Upper lobe of right lung (tissue), 1 donor: ENCODE measurements at places on chromosomes 1 and 21. TPM values are rescaled to one million over a fixed set of nuclear protein-coding genes. Genes with fewer than 3 reads are reported as not detected.

FCER1G gene
- total RNA-seq = 158 TPM

- DNase-seq = no peak
- no peak overlapping the region for H3K4me3 ChIP-seq
These were observed 71.7 kb downstream of the TOMM20 start for GRCh38 chr1:235056937-235057336.

DNA sequence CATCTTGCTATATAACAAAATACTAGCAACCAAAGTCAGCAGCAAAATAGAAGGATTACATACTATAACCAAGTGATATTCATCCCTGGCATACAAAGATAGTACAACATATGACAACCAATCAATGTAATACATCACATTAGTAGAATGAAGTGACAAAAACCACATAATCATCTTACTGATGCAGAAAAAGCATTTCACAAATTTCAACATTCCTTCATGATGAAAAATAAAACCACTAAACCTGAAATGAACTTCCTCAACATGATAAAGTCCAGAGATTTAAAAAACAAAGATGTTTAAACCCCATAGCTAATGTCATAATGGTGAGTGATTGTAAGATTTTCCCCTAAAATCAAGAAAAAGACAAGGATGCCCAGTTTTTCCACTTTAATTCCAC lies 18.6 kb downstream of the RO60 start:
- H3K4me1 ChIP-seq = no peaks in the 10 kb centered on the region
- no peaks in the 10 kb centered on the region for H3K27me3 ChIP-seq
- no peak overlapping the region for H3K4me3 ChIP-seq
- H3K36me3 ChIP-seq = peaks cover 51% of the 10 kb centered on the region

DNA sequence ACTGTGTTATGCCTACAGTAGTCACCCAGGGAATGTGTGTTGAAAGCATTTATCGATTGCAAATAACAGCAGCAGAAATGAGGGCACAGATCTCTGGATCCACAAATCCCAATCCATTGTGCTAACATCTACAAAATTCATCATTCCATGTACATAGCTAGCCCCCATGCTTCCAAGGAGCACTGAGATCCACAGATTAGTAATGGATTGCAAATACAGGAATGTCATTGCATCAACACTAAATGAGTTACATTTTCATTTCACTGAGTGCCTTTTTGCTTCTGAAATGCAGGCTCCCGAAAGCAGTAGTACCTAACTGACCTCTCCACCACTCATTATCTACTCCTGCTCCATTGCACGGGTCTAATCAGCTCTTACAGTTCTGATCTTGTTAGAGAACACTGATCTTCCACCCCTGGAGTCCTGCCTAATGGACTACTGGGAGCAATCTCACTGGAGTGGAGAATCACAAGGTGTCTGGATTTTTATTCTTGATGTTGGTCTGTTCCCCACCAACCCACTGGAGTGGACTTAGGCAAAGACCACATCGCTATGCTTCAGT lies 30.5 kb downstream of the ASTN1 start:
- H3K36me3 ChIP-seq = no peaks in the 10 kb centered on the region
- H3K4me1 ChIP-seq = no peaks in the 10 kb centered on the region
- no peak overlapping the region for H3K4me3 ChIP-seq
- H3K27me3 ChIP-seq = no peaks in the 10 kb centered on the region
- H3K27ac ChIP-seq = no peak overlapping the region
- DNase-seq = no peak

LMX1A gene
- total RNA-seq = not detected
